Caudate nucleus (tissue), 63 donors: ENCODE measurements at places on chromosomes 12 and 14.

DNA sequence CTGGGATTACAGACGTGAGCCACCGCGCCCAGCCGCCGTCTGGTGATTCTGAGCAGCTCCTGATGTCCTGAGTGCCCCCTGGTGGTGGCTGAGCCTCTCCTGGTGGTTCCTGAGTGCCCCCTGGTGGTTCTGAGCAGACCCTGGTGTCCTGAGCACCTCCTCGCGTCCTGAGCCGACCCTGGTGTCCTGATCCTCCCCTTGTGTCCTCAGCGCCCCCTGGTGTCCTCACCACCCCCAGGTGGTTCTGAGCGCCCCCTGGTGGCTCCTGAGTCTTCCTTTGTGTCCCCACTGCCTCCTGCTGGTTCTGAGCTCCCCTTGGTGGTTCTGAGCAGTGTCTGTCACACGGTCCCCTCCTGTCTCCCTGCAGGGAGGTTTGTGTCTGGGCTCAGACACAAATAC, 1304.9 kb downstream of the TMEM121 start:
- no peak for DNase-seq

DNA sequence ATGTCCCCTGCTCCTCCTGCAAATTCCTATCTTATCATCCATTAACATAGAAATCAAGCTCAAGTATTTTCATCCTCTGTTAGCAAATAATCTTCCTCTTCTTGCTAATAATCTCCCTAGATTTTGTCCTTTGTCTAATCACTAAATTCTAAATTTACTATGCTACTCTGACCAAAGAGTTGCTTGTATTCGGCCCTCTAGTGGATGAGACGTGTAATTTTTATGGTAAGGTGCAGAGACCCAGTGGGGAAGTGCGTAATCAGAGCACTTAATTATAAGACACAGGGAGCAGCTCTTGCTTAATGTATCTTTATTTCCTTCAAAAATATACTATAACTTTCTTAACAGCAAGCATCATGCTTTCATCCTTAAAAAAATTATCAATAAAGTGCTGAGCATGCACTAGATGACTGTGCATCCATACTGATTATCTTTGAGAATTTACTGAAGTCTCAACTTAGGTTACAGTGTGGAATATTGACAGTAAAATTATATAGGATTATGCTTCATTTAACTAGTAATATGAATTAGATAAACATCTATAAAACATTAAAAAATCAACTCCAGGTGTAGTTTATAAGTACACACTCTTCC, 212.6 kb downstream of the SLC16A7 start:
- DNase-seq: no peak

- no peak for DNase-seq
Measured at GRCh38 chr12:107525719-107526554, 159.7 kb upstream of the PWP1 start.

GRCh38 chr12:104188534-104188933, 27.0 kb upstream of the TXNRD1 start:
- DNase-seq: no peak

DNA sequence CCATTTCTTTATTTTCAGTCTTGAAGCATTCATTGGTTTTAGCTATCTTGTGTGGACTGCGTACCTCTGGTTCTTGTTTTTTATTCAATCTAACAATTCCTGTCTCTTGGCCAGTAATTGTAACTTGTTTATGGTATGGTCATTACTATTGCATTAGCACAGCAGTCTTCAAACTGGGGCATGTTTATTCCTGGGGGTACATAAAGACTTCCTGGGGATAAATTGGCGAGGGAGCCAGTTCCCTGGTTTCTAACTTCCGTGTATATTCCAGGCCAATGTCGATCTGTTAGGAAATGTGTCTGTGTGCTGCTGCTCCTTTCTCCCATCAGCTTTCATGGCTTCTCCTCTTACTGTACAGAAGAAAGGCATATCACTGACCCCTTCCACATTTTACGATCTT, 13.7 kb upstream of the EVL start:
- no peak for DNase-seq

- no peak for DNase-seq
Measured at GRCh38 chr14:71388336-71388735, 481.1 kb downstream of the PCNX1 start.

DNA sequence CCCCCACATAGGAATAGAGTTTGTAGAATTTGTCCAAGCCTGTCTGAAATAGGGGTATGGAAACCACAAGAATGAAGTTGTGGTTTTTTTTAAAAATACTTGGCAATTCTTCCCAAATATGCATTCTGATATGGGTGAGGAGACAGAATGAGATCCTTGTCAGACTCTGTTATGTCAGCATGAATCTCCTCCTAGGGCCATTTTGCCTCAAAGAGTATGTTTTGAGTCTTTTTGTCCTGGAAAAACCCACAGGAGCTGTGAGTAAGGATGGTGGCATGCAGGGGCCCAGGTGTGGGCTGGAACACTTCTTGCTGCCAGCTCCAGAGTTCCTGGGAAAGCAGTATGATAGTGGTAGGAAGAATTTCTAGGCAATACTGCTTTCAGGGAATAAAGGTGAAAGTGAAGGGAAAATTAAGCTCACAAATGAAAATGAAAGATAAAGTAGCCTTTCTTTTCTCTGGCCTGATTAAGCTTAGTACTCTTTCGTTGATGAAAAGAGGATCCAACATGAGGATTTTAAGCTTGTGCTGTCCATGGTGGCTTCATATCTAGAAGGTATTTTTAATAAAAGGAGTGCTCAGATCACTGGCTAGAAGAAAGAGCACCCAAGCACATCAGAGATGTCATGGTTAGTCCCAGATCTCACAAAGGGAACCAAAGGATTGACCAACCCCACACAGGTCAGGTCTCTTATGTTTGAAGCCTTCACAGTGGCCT, 130.8 kb downstream of the LLPH start:
- no peak for DNase-seq

GRCh38 chr12:109289004-109289403, 20.1 kb downstream of the FOXN4 start:
- DNase-seq: no peak

GRCh38 chr12:16118586-16118985, 158.9 kb downstream of the SLC15A5 start:
- no peak for DNase-seq

GRCh38 chr12:52007158-52007921, 594 bp downstream of the TAMALIN start:
- no peak for DNase-seq

GRCh38 chr14:61177279-61178225, 103.6 kb downstream of the TMEM30B start:
- no peak for DNase-seq
